Skin of body (tissue), 3 donors: ENCODE measurements at places on chromosomes 16 and 17. TPM values are rescaled to one million over a fixed set of nuclear protein-coding genes. Genes with fewer than 3 reads are reported as not detected.

Gene CSH2
- total RNA-seq: not detected

Gene BIRC5
- 15.0 TPM for total RNA-seq

Gene SLC9A5
- total RNA-seq: 0.79 TPM

Gene NPIPB12
- total RNA-seq: 28.1 TPM

Gene BEAN1
- 2.5 TPM for total RNA-seq

Gene KRT9
- 0.79 TPM for total RNA-seq

Gene SULT1A2
- 0.39 TPM for total RNA-seq

Gene EPX
- 1.9 TPM for total RNA-seq

Gene MPG
- total RNA-seq: 40.4 TPM

Gene KRTAP4-3
- total RNA-seq: 2.0 TPM

Gene SLC35G6
- not detected for total RNA-seq

Gene G6PC1
- not detected for total RNA-seq

Gene CPHXL2
- total RNA-seq: not detected

Gene MARVELD3
- 3.0 TPM for total RNA-seq

Gene SHPK
- total RNA-seq: 10.9 TPM

Gene CCL4L2
- 19.3 TPM for total RNA-seq
